ENCODE measurements at places on chromosomes 7 and 10. TPM values are rescaled to one million over a fixed set of nuclear protein-coding genes. Genes with fewer than 3 reads are reported as not detected.

DNA sequence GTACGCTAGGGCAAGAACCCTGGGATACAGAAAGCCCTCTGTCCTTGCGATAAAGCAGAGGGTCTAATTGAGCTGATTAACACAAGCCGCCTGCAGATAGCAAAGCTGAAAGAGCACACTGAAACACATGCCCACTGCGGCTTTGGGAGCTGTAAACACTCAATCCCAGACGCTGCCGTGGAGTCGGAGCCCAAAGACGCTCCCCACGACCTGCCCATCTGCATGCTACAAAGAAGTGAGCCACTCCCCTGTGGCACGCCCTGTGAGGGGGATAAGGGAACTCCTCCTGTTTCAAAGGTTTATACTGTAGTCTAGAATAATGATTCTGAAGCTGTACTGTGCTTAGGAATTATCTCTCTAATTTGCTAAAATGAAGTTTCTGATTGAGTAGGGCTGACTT lies 985.6 kb upstream of the GHITM start:
- DNase-seq: no peak

GRCh38 chr10:70490142-70490541 lies 11.6 kb downstream of the PALD1 start:
- DNase-seq: no peak

GRCh38 chr7:45586542-45587520 lies 12.7 kb downstream of the ADCY1 start:
- no peak for DNase-seq

GRCh38 chr10:77231884-77232610 lies 405.6 kb downstream of the KCNMA1 start:
- DNase-seq: no peak

The AMPH gene
- 0.19 TPM for total RNA-seq
